ENCODE measurements at places on chromosomes 7 and 10. TPM values are rescaled to one million over a fixed set of nuclear protein-coding genes. Genes with fewer than 3 reads are reported as not detected.

DNA sequence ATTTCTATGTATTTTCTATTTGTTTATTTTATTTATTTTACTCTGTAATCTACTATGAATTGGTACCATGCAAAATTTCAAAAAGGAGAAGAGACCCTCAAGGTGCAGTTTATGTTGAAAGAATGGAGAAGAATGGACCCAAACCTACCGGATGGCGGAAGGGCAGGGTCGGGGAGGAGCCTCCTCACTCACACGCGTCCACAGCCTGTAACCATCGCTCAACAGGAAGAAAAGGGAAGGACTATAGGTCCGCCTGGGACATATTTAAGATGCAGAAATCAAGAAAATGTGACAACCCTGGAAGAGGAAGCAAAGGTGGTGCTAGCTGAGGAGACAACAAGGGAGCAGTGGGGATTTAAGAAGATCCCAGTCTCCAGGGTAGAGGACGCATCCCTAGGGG is 158.4 kb downstream of the COBL start:
- DNase-seq, result no peak

GRCh38 chr10:125144206-125144605 is 16.2 kb downstream of the CTBP2 start:
- DNase-seq, result no peak

- DNase-seq, result no peak
These were observed 9.2 kb upstream of the NT5C2 start for GRCh38 chr10:103202319-103202718.

GRCh38 chr10:108840944-108841343 is 1082.4 kb downstream of the XPNPEP1 start:
- DNase-seq, result no peak

- DNase-seq, result no peak
These were observed 145.7 kb downstream of the CYP26A1 start for GRCh38 chr10:93219347-93219746.

GRCh38 chr10:21732067-21732772 is 198.2 kb downstream of the MLLT10 start:
- DNase-seq, result peak; percentile 79

- no peak for DNase-seq
These were observed 2.0 kb upstream of the GATA3 start for GRCh38 chr10:8052341-8052955.

DNA sequence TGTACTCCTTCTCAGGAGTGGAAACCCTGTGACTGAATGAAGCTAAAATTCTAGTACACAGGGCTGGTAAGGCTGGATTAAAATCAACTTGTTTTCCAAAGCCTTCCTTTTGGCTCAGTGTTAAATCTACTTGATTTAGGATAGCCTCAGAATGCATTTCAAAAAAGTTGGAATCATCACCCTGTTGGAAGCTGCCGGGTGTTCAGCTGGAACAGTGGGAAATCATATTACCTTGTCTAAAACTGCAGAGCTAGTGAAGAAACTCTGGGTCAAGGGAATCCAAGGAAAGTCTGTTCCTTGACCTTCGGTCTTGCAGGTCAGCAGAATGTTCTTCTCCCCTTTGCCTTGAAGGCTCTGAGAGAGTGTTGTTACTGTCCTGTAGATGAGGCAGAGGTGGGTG is 252.1 kb upstream of the INHBA start:
- no peak for DNase-seq

GRCh38 chr7:140697447-140698143 is 1.1 kb downstream of the NDUFB2 start:
- DNase-seq, result no peak

DNA sequence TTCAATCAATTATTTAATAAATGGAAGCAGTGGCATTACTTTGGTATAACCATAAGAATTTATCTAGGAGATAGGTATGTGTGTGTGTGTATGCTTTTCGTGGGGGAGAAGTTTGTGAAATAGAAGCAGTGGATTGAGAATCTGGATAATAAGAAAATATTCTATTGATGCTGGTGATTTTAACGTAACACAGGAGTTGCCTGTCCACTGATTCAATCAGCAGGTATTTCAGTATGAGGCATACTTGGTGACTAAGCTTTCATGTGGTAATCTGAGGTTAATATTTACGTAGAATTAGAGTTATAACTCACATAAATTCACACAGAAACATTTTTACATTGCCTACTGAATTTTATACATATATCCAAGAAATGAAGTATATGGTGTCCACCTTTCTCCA is 568.0 kb downstream of the ZWINT start:
- no peak for DNase-seq

- DNase-seq, result no peak
These were observed 16.6 kb upstream of the CAMK1D start for GRCh38 chr10:12332572-12333379.

DNA sequence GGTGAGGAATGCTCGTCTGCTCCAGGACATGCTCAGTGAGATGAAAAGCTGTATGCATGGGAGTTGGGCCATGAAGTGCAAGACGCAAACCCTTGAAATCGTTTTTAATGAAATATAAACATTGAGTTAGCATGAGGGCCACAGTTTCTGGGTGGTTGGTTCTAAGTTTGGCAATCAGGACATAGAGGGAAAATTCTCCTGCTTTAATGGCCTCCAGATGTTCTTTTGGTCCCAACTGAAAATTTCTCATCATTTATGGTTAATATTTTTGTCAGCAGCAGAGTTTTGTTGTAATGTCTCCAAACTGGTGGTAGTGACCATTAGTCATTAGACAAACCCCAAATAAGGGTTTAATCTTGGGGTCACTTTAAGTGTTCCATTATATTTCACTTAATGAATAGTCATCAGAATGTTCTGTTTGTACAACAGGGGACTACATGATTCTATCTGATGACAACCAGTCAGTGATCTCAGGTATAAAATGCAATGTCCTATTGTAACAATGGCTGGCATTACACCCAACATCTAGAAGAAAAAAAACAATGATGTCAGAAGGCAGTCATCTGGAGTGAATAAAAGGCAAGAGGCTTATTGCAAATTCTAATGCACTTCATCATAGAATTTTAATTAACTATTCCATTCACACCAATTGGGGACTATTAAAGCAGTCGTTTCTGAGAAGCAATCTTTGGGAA is 197.4 kb downstream of the JCAD start:
- DNase-seq, result no peak

- DNase-seq, result no peak
These were observed 212.3 kb upstream of the PCDH15 start for GRCh38 chr10:55013318-55013717.

DNA sequence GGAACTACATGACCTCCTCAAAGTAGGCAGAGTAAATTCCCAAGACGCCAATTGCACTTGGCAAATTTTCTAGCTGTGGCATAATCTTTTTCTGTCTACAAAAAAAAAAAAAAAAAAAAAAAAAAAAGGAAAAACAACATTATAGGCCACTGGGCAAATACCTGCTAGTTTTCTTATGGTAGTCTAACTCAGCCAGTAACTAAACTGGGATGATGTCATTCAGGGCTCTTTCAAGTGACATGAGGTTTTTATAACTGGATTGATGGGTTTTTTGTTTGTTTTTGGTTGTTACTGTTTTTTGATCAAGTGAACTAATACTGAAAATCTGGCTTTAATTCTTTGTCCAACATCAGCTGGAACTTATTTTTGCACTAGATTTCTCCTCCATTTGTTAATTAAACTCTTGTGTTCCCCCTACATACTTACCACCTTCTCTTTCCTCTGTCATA is 7.4 kb upstream of the VIM start:
- DNase-seq, result no peak

DNA sequence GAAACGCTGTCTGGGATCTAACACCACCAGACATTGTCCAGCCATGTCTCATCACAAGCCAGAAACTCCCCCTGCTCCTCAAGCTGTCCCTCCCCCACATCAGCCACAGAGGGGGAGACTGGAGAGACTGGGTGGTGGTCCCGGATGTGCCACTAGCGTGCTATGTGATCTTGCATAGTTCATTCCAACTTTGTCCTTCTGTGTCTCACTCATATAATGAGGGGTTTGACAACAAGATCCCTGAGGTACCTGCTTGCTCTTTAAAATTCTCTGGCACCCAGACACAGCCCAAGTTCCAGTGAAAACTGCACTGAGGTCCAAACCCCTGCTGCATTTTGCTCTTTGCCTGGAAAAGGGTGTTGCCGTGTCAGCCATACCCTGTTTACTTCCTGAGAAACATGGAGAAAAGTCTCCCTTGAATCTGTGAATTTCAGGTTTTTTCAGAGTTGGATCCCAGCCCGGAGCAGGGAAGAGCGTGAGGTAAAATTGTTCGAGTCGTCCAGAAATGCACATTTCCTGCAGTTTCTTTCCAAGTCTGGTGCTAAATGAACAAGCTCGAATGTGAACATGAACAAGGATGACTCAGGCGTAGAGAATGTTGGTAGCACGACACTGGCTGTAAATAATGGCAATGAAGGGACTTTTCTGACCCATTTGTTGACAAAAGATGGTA is 156.6 kb downstream of the CCDC3 start:
- DNase-seq, result peak; percentile 95

DNA sequence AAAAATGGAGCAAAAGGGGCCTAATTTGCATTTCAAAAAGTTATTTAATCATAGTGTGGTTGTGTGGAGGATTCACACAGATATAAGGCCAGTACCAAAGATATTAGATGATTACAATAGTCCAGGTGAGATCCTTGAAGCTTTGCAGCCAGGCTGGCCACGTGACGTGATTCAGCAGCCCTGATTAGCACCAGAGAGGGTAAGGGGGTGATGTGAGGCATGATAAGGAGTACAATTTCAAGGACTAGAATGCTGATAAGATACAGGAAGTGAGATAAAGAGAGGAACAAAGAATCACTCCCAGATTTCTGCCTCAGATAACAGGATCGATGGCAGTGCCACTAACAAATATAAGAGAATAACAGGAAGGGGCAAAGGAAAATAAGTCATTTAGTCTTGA is 108.4 kb upstream of the PALS2 start:
- no peak for DNase-seq

Gene TBX20
- total RNA-seq, result 14.2 TPM

Gene C7orf25
- 5.5 TPM for total RNA-seq

Gene FBXO24
- total RNA-seq, result not detected

Gene JAZF1
- total RNA-seq, result 16.1 TPM

Gene NODAL
- total RNA-seq, result 4.6 TPM

Gene BLNK
- total RNA-seq, result 6.7 TPM

Gene KBTBD2
- total RNA-seq, result 74.6 TPM

Gene ACTL6B
- not detected for total RNA-seq

Gene MYH16
- not detected for total RNA-seq

Gene TDRD1
- total RNA-seq, result 0.24 TPM

Gene NUTM2B
- 2.2 TPM for total RNA-seq

Gene SNX8
- total RNA-seq, result 5.1 TPM

Gene ANKRD30A
- 0.72 TPM for total RNA-seq

All from umbilical cord (tissue), 2 donors.